ENCODE measurements at places on chromosomes 2 and 18.

DNA sequence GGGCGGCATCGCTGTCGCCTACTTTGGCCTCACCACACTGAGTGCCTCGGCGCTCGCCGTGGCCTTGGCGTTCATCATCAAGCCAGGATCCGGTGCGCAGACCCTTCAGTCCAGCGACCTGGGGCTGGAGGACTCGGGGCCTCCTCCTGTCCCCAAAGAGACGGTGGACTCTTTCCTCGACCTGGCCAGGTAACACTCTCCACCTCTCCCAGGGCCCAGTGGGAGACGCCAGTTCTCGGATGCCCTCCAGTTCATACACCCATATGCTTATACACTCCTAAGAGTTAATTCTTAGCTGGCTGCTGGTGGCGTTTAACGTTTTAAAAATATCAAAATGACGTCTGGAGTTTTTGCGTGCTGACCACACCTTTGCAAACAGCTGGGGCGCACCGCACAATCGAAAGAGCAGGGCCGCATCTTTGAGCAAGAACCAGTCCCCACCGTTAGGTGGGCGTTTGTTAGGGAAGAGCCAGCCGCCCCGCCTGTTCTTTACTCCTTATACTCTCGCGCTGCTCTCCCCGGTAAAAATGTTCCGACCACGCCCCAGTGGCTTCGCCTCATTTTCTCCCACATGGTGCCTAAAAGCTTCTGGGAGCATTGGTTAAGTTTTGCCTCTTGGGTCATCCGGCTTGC is 899 bp downstream of the SLC1A4 start:
- no peak for DNase-seq

- no peak for DNase-seq
Observed at GRCh38 chr2:239806276-239806675, 218.9 kb downstream of the NDUFA10 start.

DNA sequence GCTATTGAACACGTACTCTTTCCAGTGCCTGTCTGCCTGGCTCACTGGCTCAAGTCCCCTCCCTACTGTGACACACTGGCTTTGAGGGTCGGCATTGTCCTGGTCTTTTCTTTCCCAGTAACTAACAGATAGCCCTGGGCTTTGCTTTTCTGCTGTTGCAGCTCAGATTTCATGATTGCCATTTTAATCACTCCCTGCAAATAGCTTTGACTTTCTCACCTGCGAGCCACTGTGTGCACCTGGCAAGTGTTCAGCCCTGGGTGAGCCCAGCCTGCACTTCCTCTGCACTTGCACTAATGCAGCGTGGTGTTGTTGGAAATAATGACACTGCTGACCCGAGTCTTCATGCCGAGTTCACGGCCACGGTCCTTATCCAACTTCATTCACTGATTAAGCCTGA is 52.9 kb downstream of the DCDC2C start:
- DNase-seq, result no peak

- DNase-seq, result no peak
Observed at GRCh38 chr2:11701206-11701605, 31.2 kb upstream of the NTSR2 start.

DNA sequence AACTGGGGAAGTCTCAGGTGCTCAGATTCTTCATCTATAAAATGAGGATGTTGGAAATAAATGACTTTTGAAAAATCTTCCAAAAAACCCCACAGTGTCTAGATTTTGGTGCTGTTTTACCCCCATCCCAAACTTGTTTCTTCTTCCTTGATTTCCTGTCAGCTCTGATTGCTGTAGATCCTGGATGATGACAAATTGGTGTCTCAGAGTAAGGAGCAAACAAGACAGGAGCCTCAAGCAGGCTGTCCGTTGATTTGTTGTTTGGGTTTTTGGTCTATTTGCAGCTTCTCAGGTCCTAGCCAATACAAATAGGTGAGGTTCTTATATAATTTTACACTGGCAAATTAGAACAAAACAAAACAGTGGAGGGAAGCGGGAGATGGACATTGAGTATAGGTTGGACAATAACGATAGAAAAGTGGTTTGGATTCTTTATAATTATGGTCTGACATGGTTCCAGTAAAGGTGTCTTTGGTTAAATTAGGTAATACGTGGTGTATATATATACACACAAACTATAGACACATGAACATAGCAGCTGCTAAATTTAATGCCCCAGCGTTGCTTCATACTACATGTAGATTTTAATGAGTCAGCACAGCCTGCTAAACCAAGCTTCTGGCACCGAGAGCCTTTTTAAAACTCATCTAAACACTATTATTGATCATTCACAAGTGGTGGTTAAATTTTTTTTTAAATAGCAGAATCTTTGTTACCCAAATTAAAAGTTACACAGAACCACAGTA is 142.5 kb downstream of the FMNL2 start:
- DNase-seq, result no peak

DNA sequence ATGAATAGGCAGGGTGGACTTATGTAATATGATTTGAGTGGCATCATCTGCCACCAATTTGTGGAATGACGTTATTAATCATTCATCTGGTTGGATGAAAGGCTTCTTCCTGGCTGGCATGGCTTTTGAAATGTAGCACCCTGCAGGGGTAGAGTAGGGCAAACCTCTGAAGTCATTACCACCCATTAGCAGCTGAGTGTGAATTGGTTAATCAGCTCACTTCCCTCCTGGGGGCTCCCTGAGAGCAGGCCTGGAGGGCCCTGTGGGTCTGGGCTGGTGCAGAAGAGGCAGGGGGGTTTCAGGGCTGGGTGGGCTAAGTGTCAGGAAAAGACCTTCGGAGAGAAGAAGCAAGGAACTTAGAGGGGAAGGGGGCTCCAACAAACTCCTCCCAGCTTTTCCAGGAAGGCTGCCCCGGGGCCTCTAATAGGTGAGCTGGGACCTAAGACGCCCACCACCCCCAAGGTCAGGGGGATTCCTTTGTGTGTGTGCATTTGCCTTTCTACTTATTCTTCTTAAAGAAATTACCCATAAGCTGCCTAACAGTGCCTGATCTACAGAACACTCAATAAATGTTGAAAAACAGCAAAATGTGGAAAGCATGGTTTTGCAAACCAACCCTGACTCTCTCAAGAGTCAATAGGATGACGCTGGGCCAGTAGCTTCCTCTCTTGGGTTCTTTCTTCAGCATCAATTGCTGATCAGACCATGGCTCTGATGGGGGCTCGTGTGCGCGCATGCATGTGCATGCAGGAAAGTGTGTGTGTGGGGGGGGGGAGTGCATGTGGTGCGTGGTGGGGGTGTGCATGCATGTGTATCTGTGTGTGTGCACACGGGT is 49.7 kb upstream of the ZNF516 start:
- no peak for DNase-seq
